Fibroblast of villous mesenchyme (primary cell): ENCODE measurements at places on chromosomes 12 and 14. TPM values are rescaled to one million over a fixed set of nuclear protein-coding genes. Genes with fewer than 3 reads are reported as not detected.

CLEC14A gene
- total RNA-seq = 2.2 and 2.3 TPM in 2 replicates

- DNase-seq = no peak
Observed at GRCh38 chr14:34867199-34867598, 8.0 kb downstream of the BAZ1A start.

- no peak for DNase-seq
Observed at GRCh38 chr14:96148631-96149030, 56.0 kb upstream of the BDKRB2 start.

- no peak for DNase-seq
Observed at GRCh38 chr12:72098622-72099021, 160.0 kb downstream of the TPH2 start.

PARPBP gene
- 8.7 and 13.0 TPM in 2 replicates for total RNA-seq

DNA sequence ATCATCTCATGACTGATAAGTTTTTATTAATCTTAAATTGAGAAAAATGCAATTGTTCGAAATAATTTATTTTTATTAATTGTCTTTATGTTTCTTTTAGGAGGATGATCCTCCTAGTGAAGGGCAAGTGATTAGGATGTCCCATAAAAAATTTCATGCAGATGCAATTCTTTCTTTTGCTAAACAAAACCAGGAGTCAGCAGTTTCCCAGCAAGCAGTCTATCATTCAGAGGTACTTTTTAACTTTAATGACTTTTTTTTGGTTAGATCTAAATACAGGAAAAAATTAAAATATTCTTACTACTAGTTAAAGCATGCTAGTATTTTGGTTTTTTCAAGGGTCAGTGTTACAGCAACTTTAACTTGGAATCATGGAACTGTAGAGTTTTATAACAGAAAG is 64.5 kb downstream of the KIAA0586 start:
- no peak for DNase-seq

DNA sequence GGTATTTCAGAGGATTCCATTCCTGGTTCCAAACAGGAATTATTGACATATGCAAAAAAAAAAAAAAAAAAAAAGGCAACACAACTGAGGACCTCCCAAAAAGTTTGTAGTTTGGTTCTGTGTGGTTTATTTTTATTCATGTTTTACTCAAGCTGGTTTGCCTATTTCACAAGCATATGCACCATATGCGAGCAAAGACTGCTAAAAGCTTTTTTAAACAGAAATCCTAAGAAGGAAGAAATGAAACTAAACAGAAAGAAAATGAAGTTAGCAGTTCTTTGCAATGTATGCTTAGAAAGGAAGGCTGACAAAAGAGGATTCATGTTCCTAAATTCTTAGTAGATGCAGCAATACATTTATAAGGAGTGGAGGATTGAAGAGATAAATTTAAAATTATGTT is 487.6 kb upstream of the FLRT2 start:
- DNase-seq = no peak

RD3L gene
- not detected in 2 replicates for total RNA-seq

ANKLE2 gene
- total RNA-seq = 94.4 and 118 TPM in 2 replicates

DNA sequence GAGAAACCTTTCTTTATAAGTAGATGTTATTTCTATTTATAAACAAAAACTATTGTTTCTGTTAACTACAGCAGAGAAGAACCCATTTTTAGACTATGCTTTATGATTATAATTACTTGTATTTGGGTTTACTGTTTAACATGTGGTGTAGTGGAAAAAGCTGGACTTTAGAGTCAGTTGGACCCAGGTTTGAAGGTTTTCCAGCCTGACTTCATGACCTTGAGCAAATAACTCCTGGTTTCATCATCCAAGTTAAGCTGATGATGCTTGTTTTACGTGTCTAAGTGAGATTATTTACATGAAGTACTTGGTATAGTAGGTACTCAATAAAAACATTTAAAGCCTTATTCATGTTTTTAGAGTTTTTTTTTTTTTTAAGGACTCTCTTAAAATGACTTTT is 221.8 kb upstream of the ARHGAP5 start:
- DNase-seq = peak; percentile 35

MYH7 gene
- total RNA-seq = not detected in 2 replicates

DPPA3 gene
- not detected in 2 replicates for total RNA-seq

DNA sequence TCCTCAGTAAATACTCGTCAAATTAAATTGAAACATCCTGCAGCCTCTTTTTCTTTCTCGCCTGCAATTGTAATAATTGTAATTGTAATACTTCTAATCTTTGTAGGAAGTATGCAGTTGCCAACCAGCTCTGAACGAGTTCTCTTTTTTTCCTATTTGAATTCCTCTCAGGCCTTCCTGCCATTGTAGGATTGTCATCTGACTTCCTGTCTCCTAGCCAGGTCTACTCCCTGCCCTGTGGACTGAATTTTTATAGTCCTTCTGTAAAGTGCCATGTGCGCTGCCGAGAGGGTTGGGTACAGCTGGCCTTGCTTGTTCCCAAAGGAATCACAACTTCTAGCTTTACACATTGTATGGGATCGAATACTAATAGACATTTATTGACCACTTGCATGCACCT is 183.3 kb downstream of the SSPN start:
- no peak for DNase-seq

DNA sequence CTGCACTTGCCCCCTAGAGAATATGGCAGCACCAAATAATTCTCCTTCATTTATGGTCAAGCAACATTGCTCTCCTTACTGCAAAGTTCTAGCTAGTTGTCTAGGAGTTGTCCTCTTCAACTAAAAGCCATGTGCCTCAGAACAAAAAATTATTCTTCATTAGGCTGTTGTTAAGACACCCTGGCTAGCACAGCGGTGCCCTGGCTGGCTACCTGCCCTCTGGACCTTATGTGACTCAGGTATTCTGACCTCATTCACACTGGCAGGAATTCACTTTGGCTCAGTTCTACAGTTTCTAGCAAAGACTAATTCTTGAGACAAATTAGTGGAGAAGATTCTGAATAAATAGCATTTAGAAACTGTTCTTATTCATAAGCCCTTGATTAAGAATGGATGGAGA is 224.4 kb upstream of the KRR1 start:
- DNase-seq = no peak

DNA sequence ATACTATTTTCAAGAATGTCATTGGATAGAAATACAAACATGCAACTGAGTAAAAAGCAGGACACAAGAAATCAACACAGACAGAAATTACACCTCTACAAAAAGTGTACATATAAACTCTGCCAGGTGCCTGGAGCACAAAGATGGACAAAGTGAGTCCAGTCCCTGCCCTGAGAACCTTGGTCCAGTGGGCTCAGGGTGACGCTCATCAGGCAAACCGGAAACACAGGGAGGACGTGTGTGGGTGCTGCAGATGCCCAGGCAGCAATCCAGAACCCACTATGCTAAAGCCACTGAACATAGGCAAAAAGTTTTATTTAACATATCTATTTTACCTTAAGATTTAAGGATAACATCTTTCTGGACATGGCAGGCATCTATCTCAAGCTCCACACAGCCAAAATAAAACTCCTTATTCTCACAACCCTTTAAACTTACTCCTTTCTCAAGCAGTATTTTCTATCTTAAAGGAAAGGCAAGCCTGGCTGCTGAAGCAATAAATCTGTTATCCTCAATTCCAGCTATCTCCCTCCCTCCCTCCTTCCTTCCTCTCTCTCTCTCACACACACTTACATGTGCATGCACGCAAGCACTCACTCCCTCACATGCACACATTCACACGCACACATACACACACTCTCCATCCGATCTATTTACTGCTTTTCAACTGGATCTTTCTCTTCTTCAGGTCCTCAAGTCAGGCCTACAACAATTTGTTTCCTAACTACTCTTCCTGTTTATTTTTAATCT is 10.2 kb downstream of the PPP1R13B start:
- DNase-seq = no peak

- DNase-seq = no peak
Observed at GRCh38 chr14:30290001-30290400, 269.0 kb upstream of the G2E3 start.

- no peak for DNase-seq
Observed at GRCh38 chr12:110062241-110062640, 13.9 kb upstream of the C12orf76 start.

NELL2 gene
- total RNA-seq = 0.86 TPM in 1 of 2 replicates, not detected in the other

DNA sequence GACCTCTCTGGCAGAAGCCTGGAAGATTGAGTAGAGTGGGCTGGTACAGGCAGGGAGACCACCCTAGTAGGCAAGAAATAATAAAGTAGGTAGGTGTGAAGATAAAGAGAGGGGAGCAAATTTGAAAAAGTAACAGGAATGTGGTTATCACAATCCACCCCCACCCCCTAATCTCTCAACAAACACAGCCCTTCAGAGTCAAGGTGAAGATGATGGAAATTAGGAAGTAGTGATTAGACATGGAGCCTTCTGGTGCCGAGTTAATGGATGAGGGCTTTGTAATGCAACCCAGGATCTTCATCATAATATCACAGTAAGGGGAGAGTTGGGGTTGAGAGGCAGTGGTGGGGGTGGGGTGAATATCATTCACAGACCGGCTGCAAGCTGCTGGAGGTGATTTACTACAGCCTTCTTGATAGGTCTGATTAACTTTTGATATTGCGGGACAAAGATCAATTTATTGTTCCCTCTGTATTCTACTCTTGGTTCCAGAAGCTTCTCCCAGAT is 29.2 kb upstream of the CRY1 start:
- DNase-seq = no peak

- DNase-seq = peak; percentile 65
Observed at GRCh38 chr12:2239381-2239871, 186.6 kb downstream of the CACNA1C start.

PRKD1 gene
- 11.3 and 13.8 TPM in 2 replicates for total RNA-seq

DNA sequence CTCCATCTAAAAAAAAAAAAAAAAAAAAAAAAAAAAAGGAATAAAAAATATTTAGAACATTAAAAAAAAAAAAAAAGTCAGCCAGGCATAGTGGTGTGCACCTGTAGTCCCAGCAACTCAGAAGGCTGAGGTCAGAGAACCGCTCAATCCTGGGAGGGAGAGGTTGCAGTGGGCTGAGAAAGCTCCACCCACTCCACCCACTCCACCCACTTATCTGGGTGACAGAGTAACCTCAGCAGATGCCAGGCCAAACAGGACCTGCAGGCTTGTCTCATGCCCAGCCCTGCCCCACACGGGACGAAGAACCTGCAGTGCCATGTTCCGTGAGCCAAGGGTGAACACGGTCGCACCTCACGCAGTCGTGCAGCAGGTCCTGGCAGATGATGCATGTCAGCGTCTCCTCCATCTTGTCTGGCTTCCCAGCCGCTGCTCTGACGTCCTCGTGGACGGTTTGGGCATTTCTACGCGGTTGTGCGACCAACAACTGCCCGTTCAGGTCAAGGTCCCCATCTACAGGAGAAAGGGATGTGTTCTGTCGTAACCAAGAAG is 28.6 kb downstream of the CHFR start:
- no peak for DNase-seq

IL22 gene
- not detected in 2 replicates for total RNA-seq

- DNase-seq = no peak
Observed at GRCh38 chr14:79332504-79333197, 878.7 kb downstream of the DIO2 start.

- DNase-seq = no peak
Observed at GRCh38 chr12:40632171-40632570, 60.1 kb upstream of the CNTN1 start.

DNA sequence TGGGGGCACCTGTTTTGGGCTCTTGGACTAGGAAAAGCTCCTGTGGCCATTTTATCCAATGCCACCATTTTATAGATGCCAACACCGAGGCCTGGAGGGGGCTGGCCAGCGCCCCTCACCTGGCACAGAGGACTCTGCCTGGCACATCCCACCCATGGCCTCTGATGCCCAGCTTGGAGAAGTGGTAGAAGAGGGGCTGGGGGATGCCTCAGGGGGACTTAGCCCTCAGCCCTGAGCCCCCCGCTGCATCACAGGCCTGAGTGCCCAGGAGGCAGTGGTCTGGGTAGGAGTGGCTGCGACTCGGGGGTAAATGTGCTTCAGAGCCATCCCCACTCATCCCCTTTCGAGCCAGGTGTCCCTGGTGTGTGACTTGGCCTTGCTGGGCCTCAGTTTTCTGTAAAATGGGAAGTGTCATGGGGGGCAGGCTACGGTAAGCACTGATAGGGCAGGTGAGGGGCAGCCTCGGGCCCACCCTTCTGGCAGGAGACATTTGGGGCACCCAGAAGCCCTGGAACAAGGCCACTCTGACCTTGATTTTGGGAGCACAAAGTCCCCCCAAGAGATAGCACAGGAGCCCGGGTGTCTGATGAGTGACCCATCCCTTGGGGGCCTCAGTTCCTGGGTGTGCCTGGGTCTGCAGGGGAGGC is 22.5 kb downstream of the SH2B3 start:
- no peak for DNase-seq

DNA sequence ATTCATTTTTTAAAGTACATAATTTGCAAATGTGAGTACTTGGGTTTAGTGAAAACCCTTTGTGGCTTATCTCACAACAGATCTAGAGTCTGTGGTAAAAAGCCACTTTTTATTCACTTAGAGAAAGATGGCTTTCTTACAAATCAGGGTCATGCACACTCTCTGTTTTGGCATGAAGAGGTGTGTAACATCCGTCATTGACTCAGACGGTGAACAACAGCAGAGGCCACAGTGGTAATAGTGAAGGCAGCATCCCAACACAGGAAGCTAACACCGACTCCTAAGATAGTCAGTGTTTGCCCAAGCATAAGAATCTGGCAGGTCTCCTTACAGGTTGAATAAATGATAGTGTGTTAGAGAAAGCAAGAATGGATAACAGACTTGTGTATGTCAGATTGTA is 593.0 kb downstream of the SOX5 start:
- no peak for DNase-seq

DNA sequence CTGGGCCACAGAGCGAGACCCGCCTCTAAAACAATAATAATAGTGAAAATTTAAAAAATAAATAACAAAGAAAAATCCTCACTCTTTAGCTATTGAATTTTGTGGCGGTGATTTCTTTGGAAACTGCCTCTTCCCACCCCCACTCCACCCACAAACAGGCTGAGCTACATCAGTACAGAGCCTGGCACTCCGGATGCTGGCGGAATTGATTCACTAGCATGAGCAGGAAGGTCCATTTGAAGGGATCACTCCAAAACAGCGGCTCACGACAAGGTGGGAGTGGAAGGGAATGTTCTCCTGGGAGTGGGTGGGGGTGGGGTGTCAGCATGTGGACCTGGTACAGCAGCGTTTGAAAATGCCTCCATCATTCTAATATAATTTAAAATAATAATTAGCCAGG is 26.1 kb downstream of the CCDC177 start:
- no peak for DNase-seq

TAC3 gene
- 0.43 TPM in 1 of 2 replicates, not detected in the other for total RNA-seq

GRCh38 chr12:94326727-94327126 is 132.9 kb downstream of the CEP83 start:
- peak; percentile 63 for DNase-seq

DNA sequence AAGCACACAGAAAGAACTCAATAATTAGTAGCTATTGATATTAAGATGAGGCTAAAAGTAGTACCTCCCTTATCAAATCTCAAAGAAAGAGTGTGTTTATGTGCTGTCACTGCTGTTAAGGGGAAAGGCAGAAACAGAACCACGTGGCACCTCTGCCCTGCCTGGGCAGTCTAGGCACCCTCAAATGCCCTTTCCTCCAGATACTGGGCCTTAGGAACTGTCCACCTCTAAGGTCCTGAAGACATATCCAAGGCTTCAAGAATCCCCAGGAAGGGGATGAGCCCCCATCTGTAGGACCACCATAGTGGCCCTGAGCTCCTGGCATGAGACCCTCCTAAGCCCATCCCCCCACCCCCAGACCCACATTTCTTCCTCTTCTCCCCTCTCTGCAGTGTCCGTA is 29.1 kb downstream of the NGB start:
- no peak for DNase-seq
